ENCODE measurements at places on chromosomes 3 and 15.

DNA sequence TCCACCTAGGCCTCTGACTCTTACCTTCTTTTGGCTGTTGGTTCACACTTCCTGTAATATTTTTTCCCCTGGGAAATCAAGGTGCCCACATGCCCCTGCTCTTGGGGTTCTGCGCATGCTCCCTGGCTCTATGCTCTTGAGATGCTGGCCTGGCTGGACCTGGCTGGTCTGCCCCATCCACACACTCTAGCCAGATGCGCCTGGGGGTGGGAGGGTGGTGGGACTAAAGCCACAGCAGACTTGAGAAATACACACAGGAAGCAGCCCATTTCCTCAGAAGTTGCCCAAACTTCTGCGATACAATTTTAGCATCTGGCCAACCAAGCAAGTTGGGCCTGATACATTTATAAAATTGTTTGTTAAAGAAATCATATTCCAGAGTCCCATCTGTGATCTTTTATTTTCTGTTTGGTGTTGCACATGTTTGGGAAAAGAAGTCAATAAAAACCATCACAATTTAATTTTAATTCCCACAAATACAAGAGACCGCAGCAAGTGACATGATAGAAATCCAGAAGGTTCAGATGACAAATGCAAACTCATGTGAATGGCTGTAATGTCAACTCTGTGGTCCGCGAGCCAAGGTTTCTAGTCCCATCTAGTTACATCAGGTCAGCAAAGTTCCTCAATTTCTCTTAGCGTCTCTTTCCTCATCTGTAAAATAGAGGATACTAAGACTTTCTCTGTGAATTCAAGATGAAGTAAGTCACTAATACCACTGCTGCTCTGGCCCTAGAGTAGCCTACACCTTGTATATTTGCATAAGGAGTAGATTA, 55.9 kb upstream of the MEF2A start:
- DNase-seq: no peak

DNA sequence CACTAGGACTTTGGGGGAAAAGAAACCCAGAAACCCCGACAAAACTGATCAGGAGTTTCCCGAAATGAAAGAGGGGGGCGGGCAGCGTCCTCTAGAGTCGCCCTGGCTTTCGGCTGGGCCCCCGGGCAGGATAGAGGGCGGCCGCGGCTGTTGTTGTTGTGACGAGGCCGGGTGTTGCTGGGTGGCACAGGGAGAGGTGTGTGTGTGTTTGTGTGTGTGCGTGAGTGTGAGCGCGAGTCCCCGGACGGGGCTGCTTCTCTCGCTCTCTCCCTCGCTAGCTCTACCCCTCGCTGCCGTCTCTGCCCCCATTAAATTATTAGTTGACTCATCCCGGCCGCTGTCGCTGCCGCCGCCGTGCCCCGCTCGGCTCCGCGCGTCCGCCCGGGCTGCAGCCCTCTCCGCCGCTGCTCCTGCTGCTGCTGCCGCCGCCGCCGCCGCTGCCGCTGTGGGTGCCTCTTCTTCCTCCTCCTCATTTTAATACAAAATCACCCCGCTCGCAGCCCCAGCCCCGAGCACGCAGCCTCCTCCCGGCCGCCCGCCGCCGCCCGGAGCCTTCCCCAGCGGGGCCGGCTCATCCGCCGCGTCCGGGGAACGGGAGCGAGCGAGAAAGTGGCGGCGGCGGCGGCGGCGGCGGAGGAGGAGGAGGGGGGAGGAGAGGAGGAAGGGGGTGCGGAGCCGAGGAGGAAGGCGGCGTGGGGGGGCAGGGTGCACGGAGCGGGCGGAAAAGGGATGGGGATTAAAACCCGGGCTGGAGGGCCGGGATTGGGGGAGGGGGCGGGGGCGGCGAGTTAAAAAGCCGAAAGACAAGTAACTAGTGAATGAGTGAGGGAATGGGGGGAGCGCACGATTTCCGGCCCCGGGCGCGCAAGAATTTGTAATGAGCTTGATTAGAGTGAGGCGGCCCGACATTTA, at the start of gene SATB1:
Gene SATB1, minus strand, starts transcription at position 611 of the 912 bp plus-strand sequence. CDS start 4,372 bp downstream, outside the sequence.
- no peak for DNase-seq

GRCh38 chr15:39510001-39510701, 70.7 kb upstream of the THBS1 start:
- no peak for DNase-seq

DNA sequence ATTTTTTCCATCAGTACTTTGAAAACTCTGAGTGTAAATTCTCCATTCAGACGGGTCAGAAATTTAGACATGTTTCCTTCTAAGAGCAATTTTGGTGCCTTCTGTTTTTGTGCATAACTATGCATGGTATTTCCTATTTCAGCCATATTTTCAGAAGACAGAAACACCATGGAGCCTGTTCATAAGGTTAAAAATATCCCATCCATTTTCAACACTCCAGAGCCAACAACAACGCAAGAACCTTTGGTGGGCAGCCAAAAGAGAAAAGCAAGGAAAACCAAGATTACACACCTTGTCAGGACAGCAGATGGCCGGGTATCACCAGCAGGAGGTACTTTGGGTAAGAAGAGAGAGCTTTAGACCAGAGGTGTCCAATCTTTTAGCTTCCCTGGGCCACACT, 275.6 kb downstream of the BBX start:
- no peak for DNase-seq

DNA sequence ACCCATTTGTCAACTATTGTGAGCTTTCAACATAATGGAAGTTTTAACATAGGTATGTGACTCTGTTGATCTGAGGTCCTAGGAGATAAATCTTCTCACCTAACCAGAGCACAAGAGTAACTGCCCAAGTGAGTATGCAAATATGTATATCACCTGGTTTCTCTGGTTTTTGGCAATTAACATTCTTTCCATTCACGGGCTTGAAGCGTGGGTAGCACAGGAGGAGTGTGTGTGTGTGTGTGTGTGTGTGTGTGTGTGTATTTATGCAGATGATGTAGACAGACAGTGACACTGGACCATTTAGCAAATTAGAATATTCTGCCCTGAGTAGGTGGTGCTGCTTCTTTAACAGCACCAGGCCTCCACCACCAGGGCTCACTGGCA, 15.0 kb downstream of the EPHB1 start:
- no peak for DNase-seq

DNA sequence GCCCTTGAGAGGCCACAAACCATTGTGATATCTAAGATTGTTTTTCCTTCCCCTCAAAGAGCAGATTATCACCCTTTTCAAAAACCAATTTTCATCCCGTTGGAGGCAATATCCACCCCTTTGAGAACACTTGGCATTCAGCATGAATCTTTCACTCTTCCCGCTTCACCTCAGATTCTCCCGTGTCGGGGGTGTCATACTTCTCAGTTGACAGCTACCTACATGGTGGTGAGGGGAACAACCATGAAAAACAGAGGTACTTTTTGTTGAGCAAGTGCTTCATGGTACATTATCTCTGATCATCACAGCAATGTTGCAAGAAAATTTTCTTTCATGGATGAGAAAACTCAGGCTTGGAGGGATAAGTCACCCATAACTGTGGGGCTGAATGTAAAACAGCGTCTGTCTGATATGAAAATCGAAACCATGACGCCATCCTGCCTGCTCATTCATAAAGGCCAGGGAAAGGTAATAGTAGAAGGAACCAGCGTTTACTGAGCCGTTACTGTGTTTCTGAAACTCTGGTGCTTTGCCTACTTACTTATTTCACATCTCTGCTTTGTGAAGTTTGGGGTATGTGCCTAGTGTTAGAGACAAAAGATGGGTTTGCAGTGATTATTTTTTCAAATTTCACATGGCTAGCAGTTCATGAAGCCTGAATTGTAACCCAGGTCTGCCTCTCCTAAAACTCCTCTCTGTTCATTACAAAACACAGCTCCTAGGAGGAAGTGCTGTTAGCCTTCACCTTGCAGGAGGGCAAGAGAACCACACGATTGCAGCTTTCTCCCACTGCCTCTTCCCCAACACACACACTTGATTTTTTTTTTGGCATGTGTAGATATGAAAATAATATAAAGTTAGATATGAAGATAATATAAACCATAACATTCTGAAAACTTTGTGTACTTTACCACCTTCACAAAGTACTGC, 35.4 kb downstream of the SV2B start:
- DNase-seq: no peak
